ENCODE measurements at places on chromosomes 4 and X.

- no peak for DNase-seq
Measured at GRCh38 chr4:23890369-23891063, 669 bp upstream of the PPARGC1A start.

DNA sequence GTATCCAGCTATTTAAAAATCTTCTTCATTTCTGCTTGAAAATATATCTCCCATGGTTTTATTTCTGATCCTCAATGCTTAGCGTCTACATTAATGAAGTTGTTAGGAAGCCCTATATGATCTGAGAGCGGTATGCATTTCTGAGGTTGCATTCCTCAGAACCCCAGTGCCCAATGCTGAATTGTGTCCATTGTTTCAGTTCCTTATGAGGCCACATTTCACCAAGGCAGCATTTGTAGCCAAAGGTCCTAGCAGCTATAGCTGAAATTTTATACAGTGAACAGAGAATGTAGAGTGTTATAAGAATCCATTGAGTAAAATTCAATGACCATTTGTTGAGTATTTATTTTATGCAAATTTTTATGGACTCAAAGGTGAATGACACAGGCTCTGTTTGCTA, 209.5 kb downstream of the PCDH7 start:
- DNase-seq, result no peak

DNA sequence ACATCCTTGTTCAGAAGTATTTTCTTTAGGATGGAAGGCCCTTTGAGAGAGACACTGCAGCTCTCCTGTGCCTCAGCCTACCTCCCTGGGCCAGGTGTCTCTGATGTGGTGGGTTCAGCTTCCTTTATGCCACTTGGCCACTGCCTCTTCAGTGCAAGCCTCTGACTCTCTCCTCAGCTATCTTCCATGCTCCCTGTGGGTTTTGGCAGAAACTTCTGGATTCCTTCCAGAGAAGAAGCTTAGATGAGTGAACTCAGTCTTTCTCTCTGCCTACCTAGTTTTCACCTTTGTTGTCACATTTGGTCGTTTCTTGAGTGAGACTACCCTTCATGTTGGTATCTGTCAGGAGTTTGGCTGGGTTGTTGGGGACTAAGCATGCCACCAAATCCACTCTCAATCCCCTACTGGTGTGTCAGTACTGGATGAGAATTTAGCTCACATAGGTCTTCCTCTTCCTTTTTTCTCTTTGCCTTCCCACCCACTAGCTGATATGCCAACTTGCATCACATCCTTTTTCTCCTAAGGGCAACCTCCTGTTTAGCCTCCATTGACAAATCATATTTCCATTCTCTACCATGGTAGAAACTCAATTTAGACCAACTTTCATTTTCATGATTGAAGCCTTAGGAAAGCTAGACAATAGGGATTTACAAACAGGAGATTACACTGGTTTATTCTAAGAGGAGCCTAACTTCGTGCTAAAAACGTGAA, 32.0 kb downstream of the IL15 start:
- DNase-seq, result no peak

- no peak for DNase-seq
Measured at GRCh38 chrX:19814240-19814639, 73.2 kb downstream of the SH3KBP1 start.

DNA sequence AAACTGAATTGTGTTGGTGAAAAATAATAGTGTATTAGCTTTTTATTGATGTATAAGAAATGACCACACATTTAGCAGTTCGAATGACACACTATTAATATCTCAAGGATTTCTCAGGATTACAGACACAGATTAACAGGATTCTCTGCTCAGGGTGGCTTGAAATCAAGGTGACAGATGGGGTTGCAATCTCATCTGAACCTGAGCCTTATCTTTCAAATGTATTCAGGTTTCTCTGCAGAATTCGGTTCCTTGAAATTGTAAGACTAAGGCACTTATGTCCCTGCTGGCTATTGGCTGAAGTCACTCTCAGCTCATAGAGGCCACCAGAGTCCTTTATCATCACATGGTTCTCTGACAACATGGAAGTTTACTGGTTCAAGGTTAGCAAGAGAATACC, 1780.1 kb downstream of the ARAP2 start:
- DNase-seq, result no peak

DNA sequence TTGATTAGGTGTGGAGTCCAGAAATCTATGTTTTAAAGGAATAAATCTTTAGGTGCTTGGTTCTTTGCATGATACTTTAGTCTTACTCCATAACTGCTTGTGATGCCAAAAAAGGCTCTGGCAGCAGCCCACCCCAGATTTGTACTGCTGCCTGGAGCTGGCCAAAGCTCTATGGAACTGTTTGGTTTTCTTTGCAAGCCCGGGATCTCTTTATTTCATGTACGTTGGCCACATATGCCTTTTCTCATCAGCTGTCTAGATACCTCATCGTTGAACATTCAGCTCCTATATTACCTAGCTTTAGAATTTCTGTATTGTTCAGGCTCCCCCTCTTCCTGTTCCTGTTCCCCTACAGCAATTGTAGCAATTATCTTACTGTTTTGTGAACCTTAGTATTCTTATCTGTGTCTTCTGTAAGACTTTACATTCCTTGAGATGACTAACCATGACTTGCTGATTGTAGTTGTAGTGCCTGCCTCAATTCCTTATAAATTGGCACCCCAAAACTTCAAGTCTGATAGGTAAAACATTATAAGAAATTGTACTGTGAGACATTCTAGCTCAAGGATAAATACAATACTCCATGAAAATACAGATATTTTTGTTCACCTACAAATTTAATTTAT, 199.4 kb upstream of the GPRIN3 start:
- DNase-seq, result no peak

DNA sequence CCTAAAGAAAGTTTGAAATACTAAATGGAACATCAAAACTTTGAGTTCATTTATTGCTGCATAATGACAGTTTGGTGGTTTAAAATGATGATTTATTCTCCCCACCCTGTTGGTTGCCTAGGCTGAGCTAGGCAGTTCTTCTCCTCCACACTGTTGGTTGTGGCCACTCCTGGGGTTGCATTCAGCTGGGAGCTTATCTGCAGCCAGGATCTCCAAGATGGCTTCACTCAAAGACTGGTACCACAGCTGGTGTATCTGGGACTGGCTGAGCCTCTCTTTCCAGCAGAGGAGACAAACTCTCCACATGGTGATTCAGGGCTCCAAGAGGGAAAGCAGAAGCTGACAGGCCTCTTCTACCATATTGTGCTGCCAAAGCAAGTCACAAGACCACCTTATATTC, 33.1 kb downstream of the MSL3 start:
- no peak for DNase-seq

- DNase-seq, result no peak
Measured at GRCh38 chr4:52372747-52373146, 286.4 kb downstream of the USP46 start.

DNA sequence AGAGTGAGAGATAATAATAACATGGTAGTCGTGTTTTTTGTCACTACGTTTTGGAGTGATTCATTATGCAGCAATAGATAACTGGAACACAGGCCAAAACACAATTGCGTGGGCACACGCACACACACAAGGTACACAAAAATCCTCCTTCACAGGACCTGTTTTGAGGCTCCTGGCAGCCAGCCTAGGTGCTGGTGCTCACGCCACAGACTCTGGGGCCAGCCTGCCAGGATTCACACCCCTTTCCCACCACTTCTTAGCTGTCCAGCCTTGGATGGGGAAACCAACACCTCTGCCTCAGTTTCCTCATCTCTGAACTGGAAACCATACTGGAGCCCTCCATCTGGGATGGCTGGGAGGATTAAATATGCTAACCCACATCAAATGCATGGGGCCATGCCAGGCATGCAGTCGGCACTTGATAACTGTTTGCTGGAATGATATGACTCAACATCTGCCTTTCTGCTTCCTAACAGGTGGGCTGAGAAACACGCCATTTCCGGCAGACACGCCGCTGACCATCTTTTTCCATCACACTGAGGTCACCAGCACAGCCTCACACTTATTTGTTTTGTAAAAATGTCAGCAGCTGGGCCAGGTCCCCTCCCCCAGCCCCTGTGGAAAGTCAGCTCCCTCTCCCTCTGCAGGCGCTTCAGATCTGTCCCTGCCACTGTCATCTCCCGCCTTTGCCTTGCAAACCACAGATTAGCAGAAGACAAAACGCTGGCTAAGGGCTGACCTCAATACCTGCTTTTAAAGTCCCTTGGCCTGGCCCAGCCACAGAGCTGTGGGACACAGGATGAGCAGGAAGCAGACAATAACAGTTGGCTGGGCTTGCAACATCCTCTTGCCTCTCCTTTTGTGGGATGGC, 237.5 kb downstream of the BCOR start:
- peak; percentile 88 for DNase-seq

GRCh38 chr4:153542834-153543233, 76.7 kb downstream of the TMEM131L start:
- no peak for DNase-seq

DNA sequence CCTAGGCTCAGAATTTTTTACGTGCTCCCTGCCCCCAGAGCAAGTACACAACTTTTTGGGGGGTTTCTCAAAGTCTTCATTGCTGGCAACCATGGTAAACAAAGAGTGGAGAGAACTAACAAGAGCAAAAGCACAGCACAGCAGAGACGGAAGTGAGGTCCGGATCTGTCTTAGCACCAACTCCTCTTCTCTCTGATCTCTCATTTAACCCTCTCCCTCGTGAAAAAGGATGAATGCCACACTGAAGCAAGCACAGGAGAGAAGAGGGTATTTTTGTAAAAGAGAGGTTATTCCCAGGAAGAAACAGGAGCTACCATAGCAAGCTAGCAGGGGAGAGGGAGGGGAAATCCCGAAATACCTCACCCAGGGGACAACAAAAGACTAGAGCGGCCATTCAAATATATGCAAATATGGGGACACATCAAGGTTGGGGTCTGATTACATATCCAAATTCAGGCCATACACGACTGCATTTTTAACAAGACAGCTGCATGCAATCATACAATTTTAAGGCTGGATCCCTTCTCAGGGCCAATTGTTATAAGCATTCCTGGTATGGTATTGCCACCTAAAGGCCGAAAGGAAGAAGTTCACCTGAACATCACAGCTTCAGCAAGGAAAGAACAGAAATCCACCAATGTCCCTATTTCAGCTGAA, 46.6 kb downstream of the CD40LG start:
- DNase-seq, result no peak

GRCh38 chrX:153633607-153634180, 13.3 kb upstream of the DUSP9 start:
- no peak for DNase-seq

DNA sequence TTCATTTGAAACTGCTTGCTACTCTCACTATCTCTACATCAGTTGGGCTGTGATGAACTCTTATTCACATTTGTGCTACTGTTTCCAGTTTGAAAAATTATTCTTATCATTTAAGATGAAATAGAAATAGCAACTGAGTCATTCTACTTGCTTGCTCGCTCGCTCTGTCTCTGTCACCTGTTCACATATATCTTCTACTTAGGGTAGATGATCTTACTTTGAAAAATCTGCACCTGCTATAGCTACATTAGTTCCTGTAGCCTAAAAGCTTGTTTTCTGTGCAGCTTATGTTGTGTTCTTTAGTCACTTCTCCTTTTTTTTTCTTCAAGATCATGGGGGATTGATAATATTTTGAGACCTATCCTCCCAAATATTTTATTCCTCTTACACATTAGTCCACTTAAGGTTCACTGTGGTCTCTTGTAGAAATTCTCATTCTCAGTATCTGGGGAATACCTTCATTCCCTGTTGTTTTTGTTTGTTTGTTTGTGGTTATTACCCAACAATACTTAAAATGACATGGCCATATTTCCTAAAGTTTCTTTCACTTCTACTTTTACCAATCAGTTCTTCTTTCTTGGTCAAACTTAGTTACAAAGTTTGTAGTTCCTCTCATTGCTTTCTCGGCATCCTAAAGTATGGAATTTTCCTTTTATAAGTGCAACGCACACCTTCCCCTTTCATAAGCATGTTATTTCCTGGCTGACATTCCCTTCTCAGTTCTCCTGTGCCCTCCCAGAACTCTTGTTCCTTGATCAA, 36.5 kb downstream of the CLCN5 start:
- DNase-seq, result no peak

DNA sequence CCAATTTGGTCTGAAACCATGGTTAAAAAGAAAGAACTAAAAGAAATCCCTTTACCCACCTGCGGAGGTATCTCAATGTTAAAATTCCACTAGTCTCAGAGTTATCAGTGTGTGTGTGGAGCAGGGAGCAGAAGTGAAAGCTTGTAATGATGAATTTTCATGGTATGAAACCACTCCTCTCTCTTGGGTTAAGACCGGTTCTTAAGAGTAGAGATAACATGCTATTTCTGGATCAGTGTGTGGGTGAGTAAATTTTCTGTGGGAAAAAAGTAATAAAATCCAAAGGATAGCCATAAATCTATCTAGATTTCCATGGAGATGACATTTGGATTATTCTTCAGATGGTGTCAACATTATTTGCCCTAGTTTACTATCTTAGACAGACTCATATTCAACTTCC, 3.2 kb downstream of the FGF13 start:
- no peak for DNase-seq

DNA sequence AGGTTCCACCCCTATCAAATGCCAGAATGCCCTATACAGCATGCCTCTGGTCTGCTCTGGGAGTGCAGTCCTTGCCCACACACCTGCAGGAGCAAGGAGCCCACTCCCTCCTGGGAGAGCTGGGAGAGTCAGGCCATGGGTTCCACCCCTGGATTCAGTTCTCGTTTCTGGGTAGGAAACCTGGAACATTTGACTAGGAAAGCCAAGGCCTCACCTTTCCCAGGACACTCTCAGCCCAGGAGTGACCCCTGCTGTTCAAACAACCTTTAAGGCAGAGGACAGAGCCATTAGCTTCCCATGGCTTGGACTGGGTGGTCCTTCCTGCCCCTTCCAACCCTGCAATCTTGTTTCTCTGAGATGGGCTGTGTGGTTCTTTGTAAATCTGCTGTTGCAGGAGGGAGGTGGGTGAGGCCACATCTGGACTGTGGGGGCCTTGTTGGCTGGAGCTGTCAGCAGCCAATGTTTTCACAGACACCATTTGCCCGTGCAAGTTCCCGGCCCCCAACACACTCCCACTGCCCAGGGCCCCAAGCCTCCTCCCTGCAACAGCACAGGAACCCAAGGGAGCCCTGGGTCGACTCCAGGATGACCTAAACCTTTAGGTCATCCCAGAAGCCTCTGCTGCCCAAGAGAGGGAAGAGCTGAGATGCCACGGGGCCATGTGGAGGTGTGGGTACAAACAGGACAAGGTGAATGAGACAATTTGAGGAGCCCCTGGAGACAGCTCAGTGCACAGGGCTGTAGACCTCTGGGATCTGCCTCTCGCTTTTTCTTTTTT, 104.4 kb downstream of the PJA1 start:
- DNase-seq, result peak; percentile 45

GRCh38 chr4:140123666-140124377, 30.2 kb downstream of the MAML3 start:
- DNase-seq, result no peak

DNA sequence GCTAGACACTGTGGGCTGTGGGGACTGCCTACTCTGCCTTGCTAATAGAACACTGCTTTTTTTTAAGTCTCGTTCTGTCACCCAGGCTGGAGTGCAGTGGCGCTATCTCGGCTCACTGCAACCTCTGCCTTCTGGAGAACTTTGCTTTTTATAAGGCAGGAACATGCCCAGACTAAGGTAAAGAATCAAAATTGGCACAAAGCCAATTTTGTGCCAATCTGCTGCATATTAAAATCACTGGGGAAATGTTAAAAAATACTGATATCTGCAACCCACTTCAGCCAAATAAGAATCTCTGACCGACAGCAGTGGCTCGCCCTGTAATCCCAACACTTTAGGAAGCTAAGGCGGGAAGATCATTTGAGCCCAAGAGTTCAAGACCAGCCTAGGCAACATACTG, 36.5 kb upstream of the CEP135 start:
- no peak for DNase-seq
